ENCODE measurements at places on chromosomes 11 and 22. TPM values are rescaled to one million over a fixed set of nuclear protein-coding genes. Genes with fewer than 3 reads are reported as not detected.

DNA sequence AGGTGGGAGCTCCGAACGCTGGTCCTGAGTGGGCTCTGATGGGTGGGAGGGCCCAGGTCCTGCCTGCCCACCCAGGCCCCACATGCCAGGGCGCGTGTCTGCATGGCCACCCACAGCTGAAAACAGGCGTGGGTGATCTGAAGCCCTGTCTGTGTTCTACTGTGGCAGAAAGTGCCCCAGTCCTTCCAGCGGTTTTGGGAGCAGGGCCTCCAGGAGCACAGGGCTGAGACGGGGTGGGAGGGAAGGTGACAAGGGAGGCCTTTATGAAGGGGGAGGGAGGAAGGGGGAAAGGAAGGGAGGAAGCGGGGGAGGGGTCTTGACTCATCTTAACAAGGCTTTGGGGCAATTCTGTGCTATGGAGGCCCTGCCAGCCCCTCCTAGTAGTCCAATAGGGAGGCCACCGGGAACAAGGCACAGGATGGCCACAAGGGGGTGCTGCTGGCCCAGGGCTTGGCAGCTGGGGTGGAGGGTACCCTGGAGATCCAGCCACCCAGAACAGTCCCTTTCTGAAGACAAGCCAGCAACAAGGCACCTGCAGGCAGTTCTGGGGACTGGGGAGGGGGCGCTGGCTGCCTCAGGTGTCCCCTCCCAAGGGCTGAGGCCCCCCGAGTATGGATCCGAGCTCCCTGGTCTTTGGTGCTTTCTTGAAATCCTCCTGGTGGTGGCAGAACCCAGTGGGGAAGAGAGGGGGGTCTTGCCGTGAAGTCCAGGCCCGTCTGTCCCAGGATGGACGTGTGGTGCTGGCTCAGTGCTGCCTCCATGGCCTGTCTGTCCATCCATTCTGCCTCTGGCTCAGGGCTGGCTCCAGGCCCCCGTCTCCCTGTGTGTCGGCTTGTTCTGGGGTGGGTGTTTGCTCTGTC, 6.3 kb upstream of the FADS3 start:
- peak; percentile 92 for DNase-seq

GRCh38 chr22:27474112-27474571, 327.4 kb downstream of the MN1 start:
- DNase-seq = no peak

GRCh38 chr11:118320515-118320914, 16.0 kb downstream of the CD3E start:
- no peak for DNase-seq

DNA sequence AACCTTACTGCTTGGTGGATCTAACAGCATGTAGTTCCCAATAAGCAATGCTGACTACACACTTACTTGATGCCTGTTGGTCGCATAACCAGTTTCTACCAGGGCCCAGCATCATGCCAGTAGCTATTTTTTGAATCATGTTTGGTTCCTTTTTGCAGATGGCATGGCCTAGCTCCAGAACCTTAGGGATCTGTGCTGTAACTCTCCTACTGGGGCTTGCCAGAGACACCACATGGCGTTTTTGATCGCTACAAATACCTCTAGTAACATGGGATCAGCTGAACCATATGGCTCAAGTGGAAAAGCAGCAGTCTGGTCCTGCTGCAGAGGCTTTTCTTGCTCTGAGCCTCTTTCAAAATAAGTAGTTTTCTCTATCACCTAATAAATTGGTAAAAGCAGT, 654.6 kb upstream of the API5 start:
- DNase-seq = no peak

Gene OR5D16
- not detected for total RNA-seq
